ENCODE measurements at places on chromosomes 5 and 9.

DNA sequence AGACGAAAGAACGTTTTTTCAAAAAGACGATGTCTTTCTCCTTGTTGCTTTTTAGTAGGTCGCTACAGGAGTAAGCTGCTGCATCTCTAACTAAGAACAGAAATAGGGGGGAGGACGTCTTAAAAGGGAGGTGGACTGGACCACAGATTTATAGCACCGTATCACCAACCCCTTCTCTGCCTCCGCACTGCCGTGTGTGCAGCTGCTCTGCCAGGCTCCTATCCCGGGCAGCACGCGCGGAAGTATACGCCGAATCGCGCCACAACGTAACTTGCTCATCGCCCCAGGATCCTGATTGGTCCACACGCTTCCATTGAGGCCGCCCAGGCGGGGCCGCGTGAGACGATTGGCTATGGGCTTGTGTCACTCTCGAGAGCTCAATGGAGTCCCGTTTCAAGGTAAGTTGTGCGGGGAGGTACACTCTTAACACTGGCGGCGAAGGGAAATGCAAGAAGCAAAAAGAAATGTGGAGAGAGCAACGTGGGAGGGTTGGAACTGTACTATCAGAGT, at the start of gene ELAVL2:
TSS of gene ELAVL2 (minus strand) at position 121 of the 510 bp plus-strand sequence. CDS start 64,006 bp downstream, outside the sequence.
- peak; percentile 99 for DNase-seq

DNA sequence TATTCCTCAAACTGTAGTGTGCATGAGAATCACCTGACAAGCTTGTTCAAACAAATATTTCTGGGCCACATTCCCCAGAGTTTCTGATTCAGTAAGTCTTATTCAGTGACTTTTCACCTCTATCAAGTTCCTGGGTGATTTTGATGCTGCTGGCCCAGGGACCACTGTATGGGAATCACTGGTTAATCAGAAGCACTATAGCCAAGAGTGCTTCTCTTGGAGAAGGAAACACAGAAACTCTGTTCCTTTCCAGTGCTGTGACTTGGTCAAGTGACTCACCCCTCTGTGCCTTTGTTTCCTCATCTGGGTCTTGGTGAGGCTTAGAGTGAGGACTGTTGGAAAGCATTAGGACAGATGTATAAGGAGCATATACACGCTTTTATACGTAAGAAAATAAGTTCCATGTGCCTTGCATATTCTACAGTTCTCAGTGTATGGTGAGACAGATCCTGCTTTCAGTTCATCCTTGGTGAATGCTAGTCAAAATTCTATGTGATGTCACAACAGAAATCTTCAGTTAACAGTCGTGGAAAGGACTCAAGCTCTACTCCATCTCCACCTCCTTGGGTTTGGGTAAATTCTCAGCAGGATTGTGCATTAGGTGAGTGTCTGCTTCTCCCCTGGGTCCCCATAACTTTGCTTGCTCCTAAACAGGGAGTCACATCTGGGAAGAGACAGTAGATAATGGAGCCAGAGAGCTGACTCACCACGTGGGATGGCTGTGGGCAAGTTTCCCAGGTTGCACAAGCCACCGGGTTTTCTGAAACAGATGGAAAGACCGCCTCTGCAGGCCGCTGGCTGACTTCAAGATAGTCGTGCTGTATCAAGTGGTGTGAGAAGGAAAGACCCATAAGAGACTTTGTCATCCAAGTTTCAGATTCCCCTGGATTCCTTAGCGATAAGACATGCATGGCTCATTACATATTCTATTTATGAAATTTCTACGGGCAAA, 117.0 kb downstream of the NXNL2 start:
- DNase-seq, result peak; percentile 95

DNA sequence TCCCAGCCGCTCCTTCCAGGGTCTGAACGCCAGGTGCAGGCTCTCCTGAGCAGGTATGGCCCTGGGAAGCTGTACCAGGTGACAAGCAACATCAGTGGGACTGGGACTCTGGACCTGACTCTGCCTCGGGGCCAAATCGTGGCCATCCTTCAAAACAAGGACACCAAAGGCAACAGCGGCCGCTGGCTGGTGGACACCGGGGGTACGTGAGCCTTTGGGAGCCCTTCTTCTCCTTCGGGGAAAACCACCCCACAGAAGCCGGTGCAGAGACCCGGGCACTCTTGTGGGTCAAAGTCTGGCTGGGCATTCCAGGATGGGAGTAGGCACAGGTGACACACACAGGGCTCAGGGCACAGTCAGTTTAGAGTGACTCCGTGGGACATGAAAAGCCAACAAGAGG, 45.8 kb downstream of the ARHGEF37 start:
- no peak for DNase-seq

DNA sequence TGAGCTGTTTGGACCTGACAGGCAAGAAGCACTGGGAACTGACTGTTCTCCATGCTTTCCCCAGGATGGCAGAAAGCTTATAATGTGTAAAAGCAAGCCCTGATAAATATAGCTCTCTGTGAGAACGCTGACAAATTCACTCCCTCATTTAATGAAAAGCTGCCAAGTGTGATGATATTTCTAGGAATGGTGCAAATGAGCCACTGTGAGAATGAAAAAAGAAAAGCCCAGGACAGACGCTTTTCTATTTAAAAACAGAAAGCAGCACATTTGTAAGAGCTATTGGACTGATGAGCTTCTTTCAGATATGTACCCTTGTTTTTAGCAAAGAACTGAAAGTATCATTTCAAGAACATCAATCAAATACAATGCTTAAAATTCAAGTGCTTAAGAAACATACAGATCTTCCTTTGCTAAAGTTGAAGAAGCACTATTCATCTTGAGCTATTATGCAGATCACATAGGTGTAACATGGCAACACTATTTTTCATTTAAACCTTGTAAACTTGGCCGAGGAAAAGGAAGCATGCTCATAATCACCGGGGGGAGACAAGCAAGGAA, 842.6 kb upstream of the ACO1 start:
- DNase-seq, result peak; percentile 18

DNA sequence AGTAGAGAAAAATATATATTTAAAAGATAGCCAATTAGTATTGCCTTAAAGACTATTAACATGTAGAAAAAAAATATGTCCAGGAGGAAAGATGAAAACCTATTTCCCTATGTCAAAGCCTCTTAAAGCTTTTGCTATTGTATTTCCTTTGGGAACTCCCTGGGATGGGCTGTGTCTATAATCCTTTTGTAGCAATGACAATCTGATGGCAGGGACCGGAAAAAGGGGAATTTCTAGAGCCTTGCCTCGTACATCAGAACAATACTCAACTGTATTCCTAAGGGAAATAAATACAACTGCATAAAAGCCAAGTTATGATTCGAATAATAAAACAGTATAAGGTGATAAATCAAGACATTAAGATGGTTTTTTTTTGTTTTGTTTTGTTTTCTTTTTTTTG, 257.3 kb downstream of the MLLT3 start:
- DNase-seq, result no peak

GRCh38 chr5:1805736-1806135, 4.5 kb downstream of the NDUFS6 start:
- DNase-seq, result no peak

- peak; percentile 33 for DNase-seq
Measured at GRCh38 chr5:1772634-1773033, 27.0 kb downstream of the MRPL36 start.

GRCh38 chr9:122191584-122191983, 31.9 kb downstream of the MORN5 start:
- no peak for DNase-seq

GRCh38 chr5:174327317-174327864, 281.9 kb downstream of the NSG2 start:
- peak; percentile 65 for DNase-seq

GRCh38 chr9:125631391-125632085, 75.5 kb downstream of the MAPKAP1 start:
- peak; percentile 67 for DNase-seq

- no peak for DNase-seq
Measured at GRCh38 chr5:77117161-77117560, 30.1 kb upstream of the ZBED3 start.

- DNase-seq, result no peak
Measured at GRCh38 chr5:148685520-148686134, 31.3 kb upstream of the HTR4 start.

- no peak for DNase-seq
Measured at GRCh38 chr5:89129941-89130340, 247.0 kb upstream of the MEF2C start.

GRCh38 chr5:40221796-40222195, 457.9 kb upstream of the PTGER4 start:
- peak; percentile 82 for DNase-seq

- no peak for DNase-seq
Measured at GRCh38 chr9:6965566-6965965, 207.8 kb downstream of the KDM4C start.

GRCh38 chr9:36966371-36967097, 67.5 kb downstream of the PAX5 start:
- DNase-seq, result no peak

DNA sequence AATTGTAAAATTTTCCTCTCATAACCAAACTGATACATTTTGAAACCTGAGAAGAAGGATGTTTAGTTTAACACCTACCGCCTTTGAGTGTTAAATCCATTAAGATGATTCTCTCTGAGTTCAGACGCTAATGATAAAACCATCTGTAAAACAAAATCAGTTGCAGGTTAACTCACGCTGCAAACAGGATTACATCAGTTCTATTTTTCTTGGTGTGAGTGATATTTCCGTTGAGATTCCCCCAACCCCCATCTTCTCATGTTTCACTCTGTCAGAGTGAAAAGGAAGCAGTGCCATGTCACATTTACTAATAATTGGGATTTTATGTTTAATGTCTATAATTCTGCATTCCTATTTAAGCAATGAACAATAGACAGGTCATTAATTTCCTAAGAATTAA, 146.5 kb downstream of the FANCC start:
- peak; percentile 65 for DNase-seq

GRCh38 chr9:88313364-88314220, 74.7 kb upstream of the SPIN1 start:
- no peak for DNase-seq

DNA sequence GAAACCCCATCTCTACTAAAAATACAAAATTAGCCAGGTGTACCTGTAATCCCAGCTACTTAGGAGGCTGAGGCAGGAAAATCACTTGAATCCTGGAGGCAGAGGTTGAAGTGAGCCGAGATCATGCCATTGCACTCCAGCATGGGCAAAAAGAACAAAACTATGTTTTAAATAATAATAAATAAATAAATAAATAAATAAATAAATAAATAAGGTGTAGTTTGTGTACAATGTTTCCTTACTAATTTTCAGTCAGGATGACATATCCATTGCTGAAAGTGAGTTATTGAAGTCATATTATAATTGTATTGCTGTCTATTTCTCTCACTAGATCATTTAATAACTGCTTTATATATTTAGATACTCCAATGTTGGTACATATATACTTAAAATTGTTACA, 581.5 kb upstream of the DAB2 start:
- no peak for DNase-seq

GRCh38 chr5:9514968-9515367, 30.9 kb downstream of the SEMA5A start:
- DNase-seq, result no peak

GRCh38 chr5:57776035-57776434, 293.4 kb upstream of the ACTBL2 start:
- DNase-seq, result no peak

DNA sequence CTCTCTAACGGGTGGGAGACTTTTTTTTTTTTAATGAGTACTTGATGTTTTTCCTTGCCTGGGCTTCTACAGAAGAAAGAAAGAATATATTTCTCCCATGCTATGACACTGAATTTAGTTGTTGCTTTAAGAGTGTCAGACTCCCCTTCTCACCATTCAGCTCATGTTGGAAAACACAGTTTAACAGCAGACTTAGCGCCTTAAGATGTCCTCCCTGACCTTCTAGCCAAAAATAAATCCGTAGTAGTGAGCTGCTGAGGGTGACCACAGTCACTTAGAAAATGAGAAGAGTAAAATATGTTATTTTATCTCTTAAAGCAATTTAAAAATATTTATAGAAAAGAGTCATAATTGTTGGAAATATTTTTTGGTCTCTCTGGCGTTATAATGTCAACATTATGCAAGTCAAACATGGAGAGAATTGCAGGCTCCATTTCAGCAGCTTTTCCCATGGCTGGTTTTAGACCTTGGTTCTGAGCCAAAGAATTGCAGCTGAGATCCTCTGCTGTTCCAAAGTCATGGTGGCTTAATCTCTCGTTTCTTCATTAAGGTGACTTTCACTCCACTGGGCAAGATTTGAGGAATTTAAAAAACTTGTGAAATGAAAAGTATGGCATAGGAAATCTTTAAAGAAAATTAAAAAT, 143.5 kb downstream of the GHR start:
- peak; percentile 39 for DNase-seq

- no peak for DNase-seq
Measured at GRCh38 chr5:23234197-23234596, 273.2 kb upstream of the PRDM9 start.

- no peak for DNase-seq
Measured at GRCh38 chr5:89117124-89117644, 234.2 kb upstream of the MEF2C start.

DNA sequence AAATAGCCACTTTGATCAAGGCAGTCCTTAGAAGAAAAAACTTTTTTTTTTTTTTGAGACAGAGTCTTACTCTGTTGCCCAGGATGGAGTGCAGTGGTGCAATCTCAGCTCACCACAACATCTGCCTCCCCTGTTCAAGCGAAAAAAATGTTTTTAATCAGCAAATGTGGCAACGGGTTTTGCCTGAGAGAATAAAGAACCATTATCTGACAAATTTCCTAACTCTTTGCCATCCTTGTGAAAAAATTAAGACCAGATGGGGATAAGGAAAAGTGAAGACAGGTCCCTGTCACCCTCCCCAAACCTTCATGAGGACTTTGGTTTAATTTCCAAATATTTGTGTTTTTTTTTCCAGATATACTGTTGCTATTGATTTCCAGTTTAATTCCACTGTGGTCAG, 107.3 kb upstream of the SPOCK1 start:
- DNase-seq, result no peak

GRCh38 chr5:136058039-136058971, 29.5 kb downstream of the TGFBI start:
- peak; percentile 98 for DNase-seq

DNA sequence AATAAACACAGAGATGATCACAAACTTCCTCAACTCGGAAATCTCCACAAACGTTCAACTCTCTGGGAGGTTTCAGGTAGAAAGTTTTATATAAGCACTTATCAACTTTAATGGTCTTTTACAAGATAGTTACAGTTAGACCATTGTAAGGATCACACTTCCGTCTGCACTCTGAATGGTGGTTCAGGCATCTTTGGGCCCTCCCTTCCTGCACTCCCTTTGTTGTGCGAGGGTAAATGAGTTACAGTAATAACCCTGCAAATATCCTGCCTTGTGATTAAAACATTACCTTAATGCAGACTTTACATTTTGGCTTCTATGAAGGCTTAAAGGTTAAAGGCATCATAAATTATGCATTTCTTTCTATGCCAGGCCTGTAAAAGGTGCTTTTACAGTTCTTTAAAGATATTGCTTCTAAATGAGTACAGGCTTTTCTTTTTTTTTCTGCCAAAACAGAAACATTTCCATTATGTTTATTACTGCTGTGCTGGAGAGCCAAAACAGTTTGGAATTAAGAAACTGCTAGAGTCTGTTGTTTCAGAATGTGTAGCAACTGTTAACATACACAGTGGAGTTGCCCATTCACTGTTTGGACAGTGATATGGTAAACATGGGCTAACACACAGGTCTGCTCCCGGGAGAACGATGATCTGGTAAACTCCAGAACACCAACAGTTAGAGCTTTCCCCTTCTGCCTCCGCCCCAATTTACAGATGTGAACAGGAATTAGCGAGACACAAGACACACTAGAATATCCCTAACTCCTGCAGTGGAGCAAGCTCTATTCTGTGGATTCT, 1.1 kb downstream of the PRUNE2 start:
- DNase-seq, result no peak

Measured in astrocyte of the spinal cord (primary cell).